Endothelial cell (in vitro differentiated cells): ENCODE measurements at places on chromosomes 3 and 15. TPM values are rescaled to one million over a fixed set of nuclear protein-coding genes. Genes with fewer than 3 reads are reported as not detected.

Gene DUOX2
- total RNA-seq = 1.2 TPM

Gene AQP9
- total RNA-seq = not detected

Gene ANKRD34C
- total RNA-seq = not detected

Gene SPATA12
- total RNA-seq = 0.15 TPM

- no peaks in the 10 kb centered on the region for H3K27me3 ChIP-seq
- H3K4me3 ChIP-seq = no peak overlapping the region
- no peak overlapping the region for H3K27ac ChIP-seq
Observed at GRCh38 chr3:143060906-143061305, 58.7 kb upstream of the CHST2 start.

GRCh38 chr15:86837294-86838061, 757.8 kb downstream of the AGBL1 start:
- H3K36me3 ChIP-seq = no peaks in the 10 kb centered on the region
- H3K27me3 ChIP-seq = peaks cover 3% of the 10 kb centered on the region
- no peak overlapping the region for H3K4me3 ChIP-seq
- no peaks in the 10 kb centered on the region for H3K4me1 ChIP-seq

DNA sequence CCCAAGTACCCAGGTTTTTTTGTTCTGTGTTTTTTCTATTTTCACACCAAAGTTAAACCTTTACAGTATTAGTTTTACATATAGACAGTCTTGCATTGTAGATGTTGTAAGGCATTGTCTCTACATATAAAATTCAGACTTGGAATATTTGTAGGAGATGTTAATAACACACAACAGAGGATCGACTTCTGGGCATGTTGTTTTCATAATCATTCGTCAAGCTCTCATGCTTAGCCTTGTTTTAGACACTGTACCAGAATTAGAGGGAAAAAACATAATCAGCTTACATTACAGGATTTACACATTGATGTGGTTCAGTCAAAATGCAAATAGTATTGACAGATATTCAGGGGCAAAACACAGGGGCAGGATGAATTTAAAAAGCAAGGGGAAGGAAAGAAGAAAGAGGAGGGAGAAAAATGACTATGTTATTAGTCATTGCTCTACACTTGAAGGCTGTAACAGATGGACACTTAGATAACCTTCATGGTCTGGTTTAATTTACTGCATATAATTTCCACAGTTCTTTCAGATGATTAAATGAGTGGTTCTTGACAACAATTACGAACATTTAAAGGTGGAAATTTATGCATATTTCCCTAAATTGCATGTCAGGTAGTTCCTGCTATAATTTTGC, 7.5 kb downstream of the CMSS1 start:
- DNase-seq = no peak
- H3K27ac ChIP-seq = no peak overlapping the region
- H3K4me1 ChIP-seq = peaks cover 3% of the 10 kb centered on the region
- H3K36me3 ChIP-seq = no peaks in the 10 kb centered on the region

- H3K4me3 ChIP-seq = no peak overlapping the region
- H3K36me3 ChIP-seq = peaks cover 11% of the 10 kb centered on the region
- DNase-seq = no peak
- H3K4me1 ChIP-seq = no peaks in the 10 kb centered on the region
Observed at GRCh38 chr15:74913041-74913440, 6.4 kb upstream of the FAM219B start.

- H3K27ac ChIP-seq = no peak overlapping the region
- H3K4me1 ChIP-seq = peaks cover 6% of the 10 kb centered on the region
- no peak overlapping the region for H3K4me3 ChIP-seq
Observed at GRCh38 chr15:58547628-58548307, 116.0 kb downstream of the LIPC start.

GRCh38 chr3:33130144-33130543, 16.3 kb downstream of the CRTAP start:
- no peak for DNase-seq
- H3K27ac ChIP-seq = no peak overlapping the region
- H3K36me3 ChIP-seq = peaks cover 8% of the 10 kb centered on the region
- H3K4me1 ChIP-seq = peaks cover 4% of the 10 kb centered on the region
- H3K27me3 ChIP-seq = no peaks in the 10 kb centered on the region

DNA sequence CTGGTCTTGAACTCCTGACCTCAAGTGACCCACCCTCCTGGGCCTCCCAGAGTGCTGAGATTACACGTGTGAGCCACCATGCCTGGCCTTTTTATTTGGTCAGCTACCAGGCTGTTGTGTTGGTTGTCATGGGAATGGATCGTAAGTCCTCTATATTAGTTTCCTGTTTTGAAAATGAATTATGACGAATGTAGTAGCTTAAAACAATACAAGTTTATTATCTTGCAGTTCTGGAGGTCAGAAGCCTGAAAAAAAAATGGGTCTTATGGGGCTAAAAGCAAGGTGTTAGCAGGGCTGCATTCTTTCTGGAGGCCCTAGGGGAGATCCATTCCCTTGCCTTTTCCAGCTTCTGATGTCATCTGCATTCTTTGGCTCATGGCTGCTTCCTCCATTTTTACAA, 25.1 kb upstream of the HERC1 start:
- H3K4me1 ChIP-seq = peaks cover 9% of the 10 kb centered on the region
- DNase-seq = no peak
- no peaks in the 10 kb centered on the region for H3K36me3 ChIP-seq
- H3K4me3 ChIP-seq = no peak overlapping the region
- peaks cover 2% of the 10 kb centered on the region for H3K27me3 ChIP-seq

DNA sequence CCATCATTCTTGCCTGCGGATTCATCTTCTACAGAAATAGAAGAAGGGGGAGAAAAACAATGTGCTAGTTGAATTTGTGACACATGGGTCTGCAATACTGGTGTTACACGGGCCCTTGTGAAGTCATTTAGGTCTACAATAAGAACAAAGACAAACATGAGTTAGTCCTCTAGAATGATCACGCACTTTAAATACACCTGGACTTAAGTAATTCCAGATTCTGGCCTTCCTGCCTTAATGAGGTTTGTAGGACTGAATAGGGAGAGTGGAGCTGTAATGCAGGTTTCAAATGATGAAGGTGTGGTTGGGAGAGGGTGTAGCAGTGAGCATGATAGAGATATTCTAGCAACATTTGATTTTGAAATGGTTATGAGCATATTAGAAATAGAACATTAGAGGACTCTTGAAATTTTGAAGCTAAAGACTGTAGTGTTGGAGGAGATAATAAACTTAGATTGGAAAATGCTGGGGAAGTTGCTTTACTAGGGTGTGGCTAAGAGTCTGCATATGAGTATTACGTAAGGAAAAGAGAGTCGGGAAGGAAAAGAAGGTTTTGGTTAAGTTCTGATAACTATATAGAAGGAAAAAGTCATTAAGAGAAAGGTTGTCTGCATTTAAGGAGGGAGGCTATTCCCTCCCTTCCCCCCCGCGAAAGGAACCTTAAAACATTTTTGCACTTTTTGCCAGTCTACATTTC, 606 bp downstream of the EIF2A start:
- no peak for DNase-seq
- H3K36me3 ChIP-seq = peaks cover 6% of the 10 kb centered on the region
- peaks cover 11% of the 10 kb centered on the region for H3K27me3 ChIP-seq
- peak overlapping the region; percentile 97 for H3K27ac ChIP-seq
- H3K4me1 ChIP-seq = peaks cover 25% of the 10 kb centered on the region

DNA sequence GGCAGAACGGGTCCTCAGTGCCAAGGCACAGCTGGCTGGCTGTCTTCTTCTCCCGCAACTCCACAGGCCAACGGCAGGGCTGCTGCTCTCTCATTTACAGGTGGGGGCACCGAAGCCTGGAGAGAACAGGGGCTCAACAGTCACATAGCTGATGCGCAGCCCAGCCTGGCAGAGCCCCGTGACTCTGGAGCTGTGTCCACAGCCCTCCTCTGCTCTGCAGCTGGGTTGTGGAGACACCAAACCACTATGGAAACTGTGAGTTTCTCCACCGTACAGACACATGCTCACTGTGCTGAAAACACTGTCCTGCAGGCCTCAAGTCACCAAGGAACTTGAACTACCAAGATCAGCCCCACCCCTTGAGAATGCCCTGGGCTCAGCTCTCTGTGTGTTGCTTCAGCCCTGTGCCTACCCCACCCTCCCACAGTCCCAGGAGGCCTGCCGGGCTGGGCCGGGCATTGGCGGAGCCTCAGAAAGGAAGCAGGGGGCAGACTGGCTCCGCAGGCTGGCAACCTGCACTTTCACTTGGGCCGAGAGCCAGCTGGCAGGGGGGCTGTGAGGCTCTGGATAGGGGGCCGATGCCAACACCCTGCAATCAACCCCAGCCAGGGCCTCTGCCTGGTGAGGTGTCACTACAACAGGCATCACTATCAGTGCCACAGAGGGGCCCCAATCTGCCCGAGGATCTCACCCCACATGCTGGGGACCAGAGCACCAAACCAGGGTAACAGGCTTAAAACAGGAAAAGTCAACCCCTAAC, 113.7 kb upstream of the RPL32 start:
- DNase-seq = no peak
- no peak overlapping the region for H3K4me3 ChIP-seq
- peaks cover 3% of the 10 kb centered on the region for H3K36me3 ChIP-seq

DNA sequence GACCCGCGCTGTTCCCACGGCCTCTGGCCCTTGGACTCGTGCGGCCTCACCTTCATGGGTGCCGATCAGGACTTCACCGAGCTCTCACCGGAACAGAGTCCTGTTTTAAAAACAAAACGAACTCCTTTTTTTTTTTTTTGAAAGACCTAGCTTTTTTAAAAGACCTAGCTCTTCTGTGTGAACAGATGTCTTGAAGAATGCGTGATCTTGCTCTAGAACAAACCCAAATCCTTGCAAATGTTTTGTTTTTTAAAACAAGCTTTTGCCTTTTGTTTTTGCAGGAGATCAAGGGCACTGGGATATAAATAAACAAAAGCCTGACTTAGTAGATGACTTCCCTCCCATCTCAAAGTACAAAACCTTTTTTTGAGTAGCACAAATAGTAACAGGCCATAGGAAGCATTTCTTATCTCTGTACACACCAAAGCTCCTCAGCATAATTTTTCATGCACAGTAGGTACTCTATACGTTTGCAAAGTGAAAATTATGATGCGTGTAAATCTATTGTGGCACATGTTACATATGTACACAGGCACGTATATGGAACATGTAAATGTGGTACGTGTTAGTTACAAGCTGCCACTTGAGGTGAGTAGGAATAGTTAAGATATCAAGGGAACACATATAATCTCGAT, 1.1 kb upstream of the MSL2 start:
- peak overlapping the region; percentile 99 for H3K4me3 ChIP-seq
- peaks cover 32% of the 10 kb centered on the region for H3K4me1 ChIP-seq
- peaks cover 20% of the 10 kb centered on the region for H3K27me3 ChIP-seq
- H3K36me3 ChIP-seq = peaks cover 19% of the 10 kb centered on the region
- no peak for DNase-seq

- no peak for DNase-seq
- no peaks in the 10 kb centered on the region for H3K36me3 ChIP-seq
- H3K4me3 ChIP-seq = no peak overlapping the region
- no peak overlapping the region for H3K27ac ChIP-seq
- peaks cover 2% of the 10 kb centered on the region for H3K27me3 ChIP-seq
Observed at GRCh38 chr3:116264546-116265319, 180.6 kb downstream of the LSAMP start.

- DNase-seq = no peak
- H3K4me3 ChIP-seq = no peak overlapping the region
- H3K36me3 ChIP-seq = no peaks in the 10 kb centered on the region
- H3K27ac ChIP-seq = no peak overlapping the region
- H3K27me3 ChIP-seq = no peaks in the 10 kb centered on the region
Observed at GRCh38 chr3:76096036-76096435, 310.7 kb upstream of the ZNF717 start.

DNA sequence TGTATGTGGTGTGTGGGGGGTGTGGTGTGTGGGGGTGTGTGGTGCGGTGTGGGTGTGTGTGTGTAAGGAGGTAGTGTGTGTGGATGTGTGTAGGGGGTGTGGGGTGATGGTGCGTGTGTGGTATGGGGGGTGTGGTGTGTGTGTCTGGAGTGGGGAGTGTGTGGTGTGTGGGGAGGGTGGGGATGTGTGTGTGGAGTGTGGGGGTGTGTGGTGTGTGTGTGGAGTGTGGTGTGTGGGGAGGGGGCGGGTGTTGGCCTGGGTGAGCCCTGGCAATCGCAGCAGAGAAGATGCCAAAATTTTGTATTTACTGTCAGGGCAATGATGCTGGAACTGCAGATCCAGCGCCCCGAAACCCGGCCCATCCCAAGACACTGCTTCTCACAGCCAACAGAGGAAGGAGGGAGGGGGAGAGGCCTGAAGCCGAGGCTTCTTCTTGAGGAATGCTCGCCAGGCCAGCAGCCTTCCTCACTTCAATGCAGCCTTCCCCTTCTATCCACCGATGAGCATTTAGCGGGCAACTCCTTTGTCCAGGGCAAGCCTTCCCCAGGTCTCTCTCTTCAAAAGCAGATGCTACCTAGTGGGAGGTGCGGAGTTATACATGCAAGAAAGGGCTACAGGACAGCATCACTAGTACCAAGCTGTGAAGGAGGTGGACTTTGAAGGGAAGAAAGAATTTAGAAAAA, 11.9 kb upstream of the SRP14 start:
- peaks cover 3% of the 10 kb centered on the region for H3K27me3 ChIP-seq
- H3K36me3 ChIP-seq = peaks cover 11% of the 10 kb centered on the region
- H3K4me1 ChIP-seq = peaks cover 38% of the 10 kb centered on the region
- H3K4me3 ChIP-seq = no peak overlapping the region
- no peak overlapping the region for H3K27ac ChIP-seq

GRCh38 chr15:55555089-55555488, 33.1 kb downstream of the PYGO1 start:
- H3K4me3 ChIP-seq = no peak overlapping the region
- H3K27ac ChIP-seq = no peak overlapping the region
- no peak for DNase-seq
- H3K27me3 ChIP-seq = peaks cover 2% of the 10 kb centered on the region

DNA sequence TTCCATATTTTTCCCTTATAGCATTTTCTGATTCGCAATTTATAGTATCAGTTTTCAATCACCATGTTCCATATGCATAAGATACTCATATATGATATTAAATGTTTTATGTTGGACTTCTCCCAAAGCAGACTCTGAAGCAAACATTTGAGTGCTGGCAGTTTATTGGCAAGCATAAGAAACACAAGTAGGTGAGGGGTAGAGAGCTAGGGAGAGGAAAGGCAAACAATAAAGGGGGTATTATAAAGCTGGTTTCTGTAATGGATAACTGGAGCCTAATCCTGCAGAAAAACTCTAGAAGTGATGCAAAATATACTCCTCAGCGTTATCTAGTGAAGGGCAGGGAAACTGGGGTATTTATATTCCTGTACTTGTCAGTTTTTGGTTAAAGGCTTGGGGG, 491.5 kb upstream of the TGFBR2 start:
- peaks cover 1% of the 10 kb centered on the region for H3K27me3 ChIP-seq
- no peak for DNase-seq
- H3K4me3 ChIP-seq = no peak overlapping the region

- H3K27ac ChIP-seq = no peak overlapping the region
- H3K4me3 ChIP-seq = no peak overlapping the region
- DNase-seq = no peak
- peaks cover 8% of the 10 kb centered on the region for H3K27me3 ChIP-seq
- H3K4me1 ChIP-seq = peaks cover 59% of the 10 kb centered on the region
- peaks cover 13% of the 10 kb centered on the region for H3K36me3 ChIP-seq
Observed at GRCh38 chr15:74426404-74427281, 7.1 kb downstream of the SEMA7A start.

DNA sequence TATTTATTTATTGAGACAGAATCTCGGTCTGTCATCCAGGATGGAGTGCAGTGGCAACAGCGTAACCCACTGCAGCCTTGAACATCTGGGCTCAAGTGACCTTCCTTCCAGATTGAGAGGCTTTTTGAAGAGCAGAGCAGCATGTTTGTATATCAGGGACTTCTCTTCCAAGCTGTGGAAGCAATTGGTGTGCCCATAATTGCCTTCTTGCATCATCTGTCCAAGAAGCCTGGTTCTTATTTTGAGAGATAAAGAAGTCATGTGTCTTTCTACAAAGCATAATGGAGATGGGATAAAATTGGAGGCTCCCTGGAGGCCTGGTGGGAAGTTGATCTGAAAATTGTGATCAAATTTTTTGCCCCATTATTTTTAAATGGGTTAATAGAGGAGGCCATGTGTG, 183.8 kb upstream of the MCTP2 start:
- no peak overlapping the region for H3K27ac ChIP-seq
- no peaks in the 10 kb centered on the region for H3K4me1 ChIP-seq
- no peaks in the 10 kb centered on the region for H3K36me3 ChIP-seq
- no peak overlapping the region for H3K4me3 ChIP-seq
- DNase-seq = no peak
- H3K27me3 ChIP-seq = no peaks in the 10 kb centered on the region
